Liver (tissue), 10 donors: ENCODE measurements at places on chromosomes 16 and 17.

GRCh38 chr17:81511554-81511803 lies 1.1 kb downstream of the ACTG1 start:
- DNase-seq: no peak

- DNase-seq: no peak
Measured at GRCh38 chr16:84292011-84292410, 2.7 kb upstream of the WFDC1 start.

DNA sequence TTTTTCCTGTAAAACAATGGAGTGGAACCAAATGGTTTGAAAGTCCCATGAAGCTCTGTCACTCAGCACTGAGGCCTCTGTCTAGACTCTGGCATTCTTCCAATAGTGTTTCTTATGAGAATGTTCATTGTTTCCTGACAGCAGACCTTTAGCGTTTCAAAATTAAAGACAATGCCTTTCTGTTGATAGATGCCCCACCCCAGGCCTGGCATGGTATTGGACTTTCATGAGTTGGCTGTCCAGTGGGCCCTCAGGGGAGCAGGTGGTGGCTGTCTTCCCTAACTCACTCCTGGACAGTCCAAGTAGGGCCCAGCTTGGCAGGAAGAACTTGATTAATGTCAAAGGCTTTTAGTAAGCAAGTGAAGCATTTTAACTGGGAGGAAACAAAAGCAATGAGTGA lies 186.5 kb upstream of the CCL2 start:
- DNase-seq: no peak

DNA sequence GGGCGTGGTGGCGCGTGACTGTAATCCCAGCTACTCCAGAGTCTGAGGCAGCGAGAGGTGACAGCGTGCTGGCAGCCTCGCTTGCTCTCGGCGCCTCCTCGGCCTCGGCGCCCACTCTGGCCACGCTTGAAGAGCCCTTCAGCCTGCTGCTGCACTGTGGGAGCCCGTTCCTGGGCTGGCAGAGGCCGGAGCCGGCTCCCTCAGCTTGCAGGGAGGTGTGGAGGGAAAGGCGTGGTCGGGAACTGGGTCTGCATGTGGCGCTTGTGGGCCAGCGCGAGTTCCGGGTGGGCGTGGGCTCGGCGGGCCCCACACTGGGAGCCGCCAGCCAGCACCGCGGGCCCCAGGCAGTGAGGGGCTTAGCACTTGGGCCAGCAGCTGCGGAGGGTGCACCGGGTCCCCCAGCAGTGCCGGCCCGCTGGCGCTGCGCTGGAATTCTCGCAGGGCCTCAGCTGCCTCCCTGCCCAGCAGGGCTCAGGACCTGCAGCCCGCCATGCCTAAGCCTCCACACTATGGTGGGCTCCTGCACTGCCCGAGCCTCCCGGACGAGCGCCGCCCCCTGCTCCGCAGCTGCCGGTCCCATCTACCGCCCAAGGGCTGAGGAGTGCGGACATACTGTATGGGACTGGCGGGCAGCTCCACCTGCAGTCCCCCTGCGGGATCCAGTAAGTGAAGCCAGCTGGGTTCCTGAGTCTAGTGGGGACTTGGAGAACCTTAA lies 1093.3 kb upstream of the CDH8 start:
- DNase-seq: no peak

DNA sequence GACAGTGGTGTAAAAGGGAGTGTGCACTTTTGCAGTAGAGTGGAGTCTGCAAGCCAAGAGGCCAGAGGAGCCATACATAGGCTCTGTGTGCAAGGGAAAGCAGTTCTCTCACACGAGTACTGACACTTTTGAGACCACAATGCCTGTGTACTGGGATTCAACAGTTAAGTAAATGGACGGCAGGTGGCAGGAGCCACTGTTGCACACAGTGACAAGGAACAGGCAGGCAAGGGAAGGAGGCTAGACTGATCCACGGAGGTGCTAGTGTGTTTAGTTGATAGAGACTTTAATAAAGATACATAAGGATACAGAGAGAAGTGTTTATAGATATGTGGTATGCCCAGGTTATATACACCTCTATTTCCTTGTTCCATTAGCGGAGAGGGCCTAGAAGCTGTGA lies 67.0 kb downstream of the MPRIP start:
- no peak for DNase-seq

DNA sequence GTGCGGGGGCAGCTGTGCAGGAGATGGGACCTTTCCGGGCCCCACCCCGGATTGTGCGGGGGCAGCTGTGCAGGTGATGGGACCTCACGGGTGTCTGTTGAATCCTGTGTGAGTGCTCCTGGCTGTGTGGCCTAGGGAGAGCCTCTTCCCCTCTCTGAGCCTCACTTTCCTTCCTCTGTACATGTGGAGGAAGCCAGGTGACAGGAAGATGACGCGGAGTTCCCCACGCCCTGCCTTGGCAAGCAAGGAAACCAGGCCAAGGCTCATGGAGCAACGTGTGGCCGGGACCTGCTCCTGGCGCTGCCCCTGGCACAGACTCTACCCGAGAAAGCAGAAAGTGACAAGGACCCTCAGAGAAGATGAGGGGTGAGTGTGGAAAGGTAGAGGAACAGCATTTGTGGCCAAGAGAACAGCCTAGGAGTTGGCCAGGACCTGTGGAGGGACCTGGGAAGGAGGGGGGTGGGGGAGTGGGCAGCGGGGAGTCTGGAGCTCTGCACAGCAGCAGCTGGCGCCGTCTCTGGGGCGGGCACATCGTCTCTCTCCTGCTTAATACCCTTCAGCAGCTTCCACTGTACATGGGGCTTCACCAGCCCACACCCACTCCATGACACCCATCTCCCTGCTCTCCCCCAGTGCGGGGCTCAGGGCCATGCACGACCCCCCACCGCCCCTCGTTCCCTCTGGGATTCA lies 38.4 kb upstream of the PABPN1L start:
- DNase-seq: no peak

- no peak for DNase-seq
Measured at GRCh38 chr16:67893743-67894399, 817 bp downstream of the PSKH1 start.

GRCh38 chr16:23148166-23148512 lies 1.1 kb downstream of the USP31 start:
- no peak for DNase-seq
